ENCODE measurements at places on chromosomes 6 and 20.

DNA sequence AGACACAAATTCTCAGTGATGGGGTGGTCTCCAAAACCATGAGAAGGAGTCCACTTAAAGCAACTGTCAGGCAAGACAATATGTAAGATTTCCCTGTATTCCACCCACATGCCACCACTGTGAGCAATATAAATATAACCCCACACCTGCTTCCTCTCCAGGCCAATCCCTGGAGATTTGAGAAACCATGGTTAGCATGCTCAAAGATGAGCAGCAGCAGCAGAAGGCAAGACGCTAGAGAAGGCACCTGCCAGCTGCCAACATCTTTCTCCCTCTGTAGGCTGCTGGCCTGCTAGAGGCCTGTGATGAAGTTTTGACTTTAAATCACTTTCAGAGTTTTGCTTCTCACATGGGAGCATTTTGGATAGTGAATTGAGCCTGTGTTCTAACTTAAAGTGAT, 7.9 kb upstream of the SOD2 start:
- no peak for DNase-seq

- DNase-seq: no peak
These were observed 9.8 kb downstream of the VEGFA start for GRCh38 chr6:43779852-43780236.

DNA sequence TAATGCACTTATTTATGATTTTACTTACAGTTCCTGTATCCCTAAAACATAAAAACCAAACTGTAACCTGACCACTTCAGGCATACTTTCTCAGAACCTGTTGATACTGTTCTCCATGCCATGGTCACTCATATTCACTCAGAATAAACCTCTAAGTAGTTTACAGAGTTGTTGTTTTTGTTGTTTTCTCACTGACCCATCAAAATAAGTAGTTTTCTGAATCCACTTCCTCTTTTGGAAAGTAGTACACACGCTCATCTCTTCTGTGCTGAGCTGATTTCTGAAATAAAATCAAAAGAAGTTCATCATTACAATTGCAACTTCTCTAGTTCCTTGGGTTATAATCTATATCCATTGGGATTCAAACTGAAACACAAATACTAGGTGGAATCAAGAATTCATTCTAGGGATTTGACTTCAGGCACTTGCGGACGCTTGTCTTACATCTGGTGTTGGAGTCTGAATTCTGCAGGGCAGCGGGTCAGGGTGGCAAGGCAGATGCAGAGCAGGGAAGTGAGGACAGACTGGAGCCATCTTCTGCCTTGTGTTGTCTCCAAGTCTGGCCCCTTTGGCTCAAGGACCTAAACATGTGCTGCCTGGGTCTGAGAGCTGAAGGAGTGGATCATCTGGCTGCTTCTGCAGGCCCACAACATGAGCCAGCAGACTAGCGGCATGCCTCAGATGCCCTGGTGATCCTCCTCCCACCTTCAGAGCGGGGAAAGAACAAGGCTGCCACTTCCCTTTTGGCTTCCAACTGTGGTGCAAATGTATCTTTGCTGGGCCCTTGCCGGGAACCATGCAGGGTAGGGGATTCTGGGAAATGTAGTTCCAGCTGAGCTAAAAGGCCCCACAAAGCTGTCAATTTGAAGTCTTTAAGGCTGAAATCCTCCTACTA, 167.9 kb upstream of the MYLIP start:
- DNase-seq: no peak

GRCh38 chr6:2713473-2714110, 37.1 kb downstream of the MYLK4 start:
- no peak for DNase-seq

DNA sequence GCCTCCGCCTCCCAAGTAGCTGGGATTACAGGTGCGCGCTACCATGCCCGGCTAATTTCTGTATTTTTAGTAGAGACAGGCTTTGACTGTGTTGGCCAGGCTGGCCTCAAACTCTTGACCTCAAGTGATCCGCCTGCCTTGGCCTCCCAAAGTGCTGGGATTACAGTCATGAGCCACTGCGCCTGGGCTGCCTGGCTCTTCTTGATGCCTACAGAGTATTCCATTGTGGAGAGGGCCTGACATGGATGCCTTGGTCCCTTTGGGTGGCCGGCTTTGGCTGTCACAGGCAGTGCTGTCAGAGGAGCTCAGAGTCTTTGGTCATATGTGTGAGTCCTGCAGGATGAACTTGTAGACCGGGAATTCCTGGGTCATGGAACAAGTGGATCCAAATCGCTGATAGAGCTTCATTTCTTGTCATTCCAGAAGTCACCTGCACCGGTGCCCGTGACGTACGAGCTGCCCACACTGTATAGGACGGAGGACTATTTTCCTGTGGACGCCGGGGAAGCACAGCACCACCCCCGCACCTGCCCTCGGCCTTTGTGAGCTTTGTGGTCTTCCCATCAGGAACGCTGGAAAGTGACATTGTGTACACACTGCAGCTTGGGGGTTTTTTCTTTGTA, 55.1 kb downstream of the ADNP start:
- DNase-seq: no peak

GRCh38 chr6:124694139-124694705, 268.0 kb upstream of the RNF217 start:
- DNase-seq: peak; percentile 16

DNA sequence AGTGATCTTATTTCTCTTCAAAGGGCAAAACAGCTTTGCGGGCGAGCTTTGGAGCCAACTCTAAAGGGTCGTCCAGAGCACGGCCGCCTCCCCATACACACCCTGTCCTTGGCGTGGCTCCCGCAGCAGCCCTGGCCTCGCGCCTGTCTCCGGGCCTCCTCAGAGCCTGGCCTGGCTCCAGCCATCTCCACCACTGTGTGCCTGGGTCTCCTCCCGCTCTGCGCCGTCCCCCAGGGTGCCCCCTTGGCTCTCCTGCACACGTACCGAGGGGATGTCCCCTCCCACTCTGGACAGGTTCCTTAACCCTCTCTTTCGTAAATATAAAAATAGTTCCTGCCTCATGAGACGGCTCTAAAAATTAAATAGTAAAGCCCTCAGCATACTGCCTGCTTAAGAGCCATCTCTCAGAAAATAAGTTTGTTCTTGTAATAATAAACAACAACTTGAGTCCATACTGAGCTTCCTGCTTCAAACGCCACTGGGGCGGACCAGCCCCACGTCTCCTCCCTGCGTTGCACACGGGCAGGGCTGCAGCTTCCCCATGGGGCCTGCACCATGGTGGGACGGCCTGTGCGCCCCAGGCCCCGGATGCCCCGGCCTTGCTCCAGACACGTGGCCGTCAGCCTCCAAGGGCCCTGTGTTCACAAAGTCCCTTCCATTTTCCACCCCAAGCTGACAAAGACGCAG, 226.2 kb downstream of the TTLL2 start:
- no peak for DNase-seq

DNA sequence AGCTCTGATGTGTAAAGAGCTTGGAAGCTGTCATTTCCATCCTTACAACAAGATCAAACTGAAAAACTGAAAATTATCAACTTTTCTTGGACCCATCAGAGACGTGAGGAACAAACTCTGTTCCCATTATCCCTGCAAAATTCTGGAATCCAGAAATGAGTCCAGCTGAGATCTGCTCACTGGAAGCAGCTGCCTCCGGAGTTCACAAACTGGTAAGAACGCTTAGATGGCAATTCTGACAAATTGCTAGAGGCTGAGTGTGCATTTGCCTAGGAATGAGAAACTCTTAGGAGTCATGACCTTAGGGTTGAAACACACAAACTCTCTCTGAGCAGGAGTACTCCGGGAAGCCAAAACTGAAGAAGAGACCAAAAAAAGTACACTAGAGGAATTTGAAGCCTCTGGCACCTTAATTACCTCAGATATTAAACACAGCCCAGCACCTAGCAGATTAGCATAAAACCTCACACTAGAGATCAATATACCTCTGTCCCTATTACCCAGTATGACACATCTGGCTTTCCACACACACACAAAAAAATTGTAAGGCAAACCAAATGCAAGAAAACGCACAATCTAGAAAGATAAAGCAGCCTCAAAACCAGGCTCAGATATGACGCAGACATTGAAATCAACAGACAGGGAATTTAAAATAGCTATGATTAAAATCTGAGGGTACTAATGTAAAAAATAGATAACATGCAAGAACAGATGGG, 233.5 kb upstream of the SGK1 start:
- no peak for DNase-seq

GRCh38 chr6:21284166-21284565, 309.4 kb upstream of the SOX4 start:
- no peak for DNase-seq

- no peak for DNase-seq
These were observed 252.6 kb upstream of the CITED2 start for GRCh38 chr6:139627091-139627490.

DNA sequence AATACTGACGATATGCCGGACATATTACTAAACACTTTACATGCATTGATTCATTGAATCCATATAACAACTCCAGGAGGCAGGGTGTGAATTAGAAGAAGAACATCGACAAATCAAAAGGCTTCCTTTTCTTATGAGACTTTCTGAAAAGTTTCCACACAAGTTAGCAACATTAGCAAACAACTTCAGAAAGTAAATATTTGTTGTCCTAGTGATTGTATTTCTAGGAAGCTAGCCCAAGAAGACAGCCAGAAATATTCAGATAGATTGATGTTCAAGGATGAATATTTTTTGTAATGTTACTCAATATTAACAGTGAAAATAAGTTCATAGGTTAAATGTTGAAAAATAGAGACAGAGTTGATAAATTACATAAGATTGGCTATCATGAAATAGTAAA, 120.6 kb downstream of the GFRAL start:
- DNase-seq: no peak

DNA sequence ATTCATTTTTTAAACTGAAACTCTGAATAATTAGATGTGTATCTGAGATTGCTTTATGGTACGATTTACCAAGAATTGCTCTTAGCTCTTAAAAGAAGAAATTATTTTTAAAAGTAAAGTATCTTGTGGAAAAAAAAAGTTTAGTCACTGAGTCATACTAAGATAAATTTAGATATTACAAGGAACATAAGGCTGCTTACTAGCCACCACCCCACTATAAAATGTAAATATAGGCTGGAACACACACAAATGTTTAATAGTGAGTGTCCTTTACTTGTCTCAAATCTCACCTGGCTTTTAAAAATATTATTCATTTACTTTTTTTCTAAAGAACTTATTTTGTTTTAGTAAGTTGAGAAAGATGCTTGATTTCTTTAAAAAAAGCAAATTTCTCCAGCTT, 17.6 kb downstream of the RFX6 start:
- DNase-seq: no peak

DNA sequence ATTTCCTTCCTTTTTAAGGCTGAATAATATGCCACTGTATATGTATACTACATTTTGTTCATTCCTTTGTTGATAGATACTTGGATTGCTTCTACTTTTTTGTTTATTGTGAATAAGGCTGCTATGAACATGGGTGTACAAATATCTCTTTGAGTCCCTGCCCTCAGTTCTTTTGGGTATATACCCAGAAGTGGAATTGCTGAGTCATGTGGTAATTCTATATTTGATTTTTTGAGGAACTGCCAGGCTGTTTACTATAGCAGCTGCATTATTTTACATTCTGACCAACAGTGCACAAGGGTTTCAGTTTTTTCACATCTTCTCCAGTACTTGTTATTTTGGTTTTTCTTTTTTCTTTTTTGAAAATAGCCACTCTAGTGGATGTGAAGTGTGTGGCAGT, 34.1 kb downstream of the CDS2 start:
- no peak for DNase-seq

GRCh38 chr6:45791211-45792168, 224.2 kb downstream of the CLIC5 start:
- no peak for DNase-seq

DNA sequence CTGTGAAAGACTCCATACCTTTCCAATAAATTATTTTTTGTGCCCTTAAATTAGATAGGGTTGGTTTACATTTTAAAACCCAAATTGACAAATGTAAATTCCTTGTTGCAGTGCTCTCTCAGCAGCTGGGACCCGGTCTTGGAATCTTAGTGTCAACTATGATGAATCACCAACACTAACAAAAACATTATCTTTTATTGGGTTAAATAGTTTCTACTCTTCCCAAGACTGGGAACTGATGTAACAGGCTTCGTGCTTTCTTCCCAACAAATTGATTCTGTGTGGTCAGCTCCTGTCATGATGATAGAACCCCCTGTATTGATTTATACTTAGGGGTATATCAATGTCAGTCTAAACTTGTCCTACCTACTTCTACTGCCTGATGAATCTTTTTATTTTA, 23.2 kb upstream of the AHI1 start:
- no peak for DNase-seq

- no peak for DNase-seq
These were observed 7.5 kb upstream of the AAR2 start for GRCh38 chr20:36228770-36229169.
